ENCODE measurements at places on chromosomes 2 and 18. TPM values are rescaled to one million over a fixed set of nuclear protein-coding genes. Genes with fewer than 3 reads are reported as not detected.

RBM45 gene
- 12.9 TPM for total RNA-seq

METAP1D gene
- 5.3 TPM for total RNA-seq

RNF125 gene
- 22.2 TPM for total RNA-seq

FMNL2 gene
- 3.0 TPM for total RNA-seq

AOX1 gene
- 0.65 TPM for total RNA-seq

LIMS4 gene
- total RNA-seq: 0.16 TPM

DNA sequence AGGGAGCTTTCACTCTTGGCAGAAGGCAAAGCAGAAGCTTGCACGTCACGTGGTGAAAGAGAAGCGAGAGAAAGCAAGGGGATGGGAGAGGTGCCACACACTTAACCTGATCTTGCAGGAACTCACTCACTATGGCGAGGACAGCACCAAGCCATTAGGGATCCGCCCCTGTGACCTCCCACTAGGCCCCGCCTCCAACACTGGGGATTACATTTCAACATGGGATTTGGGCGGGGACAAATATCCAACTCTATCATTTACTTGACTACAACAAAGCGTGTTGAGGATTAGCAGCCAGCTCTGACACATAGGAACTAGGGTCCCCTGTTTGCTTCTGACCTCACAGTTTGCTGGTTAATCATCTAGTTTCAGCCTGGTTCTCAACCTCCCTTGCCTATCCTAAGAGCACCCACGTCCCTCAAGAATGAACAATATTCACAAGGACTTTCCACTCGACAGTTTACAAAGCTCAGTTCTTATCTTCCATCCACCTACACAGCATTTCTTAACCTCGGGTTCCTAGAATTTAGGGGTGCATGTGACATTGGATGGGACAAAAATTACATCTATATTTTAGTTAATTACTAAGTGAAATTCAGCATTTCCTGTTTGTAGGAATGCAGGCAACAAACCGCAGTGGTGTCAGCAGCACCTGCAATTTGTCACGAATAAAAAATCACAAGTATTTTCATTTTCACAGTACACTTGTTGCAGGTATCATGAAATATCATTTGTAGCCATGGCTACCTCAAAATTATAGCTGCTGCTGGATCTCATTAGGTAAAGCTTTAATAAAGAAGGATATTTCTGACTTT lies 36.0 kb downstream of the LBH start:
- peak overlapping the region; percentile 98 for H3K27ac ChIP-seq
- peak; percentile 80 for DNase-seq
- H3K4me3 ChIP-seq: peak overlapping the region; percentile 75

DNA sequence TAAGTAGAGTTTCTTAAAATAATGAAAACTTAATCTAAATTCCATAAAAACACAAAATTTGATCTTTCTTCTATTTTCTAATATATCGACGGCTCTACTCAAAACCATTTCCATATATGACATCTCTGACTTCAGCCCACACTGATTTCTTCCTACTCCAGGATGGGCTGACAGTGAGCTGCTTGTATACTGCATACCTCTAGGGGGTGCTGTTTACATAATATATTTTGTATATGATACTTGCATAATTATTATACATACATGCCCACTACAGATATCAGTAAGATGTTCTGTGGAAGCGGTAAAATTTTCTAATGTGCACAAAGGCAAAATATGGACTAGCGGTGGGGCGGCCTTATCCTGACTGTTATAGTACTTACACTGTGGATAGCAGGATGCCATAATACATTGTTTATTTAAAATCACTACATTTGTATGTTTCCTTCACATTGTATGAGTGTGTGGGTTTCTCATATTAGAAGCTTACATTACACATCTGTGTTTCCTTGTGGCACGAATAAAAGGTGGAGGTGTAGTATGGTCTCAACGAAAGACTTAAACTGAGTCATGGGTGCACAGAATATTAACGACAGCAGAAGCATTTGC lies 66.1 kb upstream of the NXPH2 start:
- no peaks in the 10 kb centered on the region for H3K4me1 ChIP-seq
- H3K27me3 ChIP-seq: peaks cover 4% of the 10 kb centered on the region
- DNase-seq: no peak
- no peak overlapping the region for H3K4me3 ChIP-seq
- H3K36me3 ChIP-seq: no peaks in the 10 kb centered on the region
- no peak overlapping the region for H3K27ac ChIP-seq

DNA sequence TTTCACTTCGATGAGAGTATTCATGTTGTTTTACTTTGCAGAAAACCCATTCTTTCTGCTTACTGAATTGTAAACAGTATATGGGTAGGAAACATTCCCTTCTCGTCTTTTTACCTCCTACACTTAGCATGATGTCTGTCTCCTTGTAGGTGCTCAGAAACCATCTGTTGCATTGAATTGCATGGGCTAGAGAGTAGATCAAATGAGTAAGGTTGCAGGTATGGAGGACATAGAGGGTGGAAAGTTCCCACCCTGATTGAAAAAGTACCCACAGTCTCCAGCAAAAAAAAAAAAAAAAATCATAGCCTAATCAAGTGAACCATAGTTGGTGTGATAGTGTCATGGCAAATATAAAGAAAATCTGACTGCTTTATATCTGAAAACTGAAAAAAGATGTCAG lies 1.7 kb downstream of the CYTIP start:
- H3K4me1 ChIP-seq: peaks cover 24% of the 10 kb centered on the region
- H3K4me3 ChIP-seq: peak overlapping the region; percentile 93
- peaks cover 72% of the 10 kb centered on the region for H3K36me3 ChIP-seq

DNA sequence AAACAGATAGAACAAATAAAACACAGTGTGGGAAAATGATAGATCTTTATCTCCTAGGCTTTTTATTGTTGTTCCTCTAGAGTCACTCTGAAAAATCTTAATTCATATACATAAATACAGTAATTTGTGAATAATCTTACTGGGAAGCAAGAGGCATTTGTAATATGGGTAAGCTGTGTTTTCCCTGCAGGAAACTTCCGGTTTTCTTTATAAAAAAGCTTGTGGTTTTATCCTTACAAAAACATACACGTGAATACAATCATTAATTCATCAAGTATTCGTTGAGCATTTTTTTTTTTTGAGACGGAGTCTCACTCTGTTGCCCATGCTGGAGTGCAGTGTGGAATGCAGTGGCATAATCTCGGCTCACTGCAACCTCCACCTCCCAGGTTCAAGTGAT lies 1312.8 kb upstream of the ZEB2 start:
- no peak overlapping the region for H3K4me3 ChIP-seq
- H3K36me3 ChIP-seq: no peaks in the 10 kb centered on the region
- no peak for DNase-seq

- H3K4me3 ChIP-seq: no peak overlapping the region
- H3K27ac ChIP-seq: peak overlapping the region; percentile 83
- H3K4me1 ChIP-seq: peaks cover 24% of the 10 kb centered on the region
- no peaks in the 10 kb centered on the region for H3K27me3 ChIP-seq
These were observed 46.0 kb downstream of the COX7A2L start for GRCh38 chr2:42314892-42315468.

DNA sequence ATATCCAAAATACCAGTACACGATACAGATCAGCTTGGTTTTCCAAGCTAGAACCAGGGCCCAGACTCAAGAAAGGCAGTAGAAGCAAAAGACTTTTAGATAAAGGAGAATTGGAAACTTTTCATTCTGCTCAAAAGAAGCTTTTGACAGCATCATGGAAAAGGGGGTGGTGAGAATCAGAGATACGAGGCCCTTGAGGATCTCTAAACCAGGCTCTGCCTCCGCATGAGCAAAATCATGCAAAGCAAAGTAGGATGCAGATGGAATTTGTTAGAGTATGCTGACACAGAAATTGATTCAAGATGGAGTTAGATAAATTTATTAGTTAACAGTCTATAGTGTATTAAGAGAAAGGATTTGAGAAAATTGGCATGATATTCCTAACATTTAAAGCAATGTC lies 39.8 kb downstream of the FAM98A start:
- no peak overlapping the region for H3K4me3 ChIP-seq
- no peak for DNase-seq
- no peak overlapping the region for H3K27ac ChIP-seq

- H3K27me3 ChIP-seq: peaks cover 14% of the 10 kb centered on the region
- no peaks in the 10 kb centered on the region for H3K36me3 ChIP-seq
- no peak for DNase-seq
- H3K4me3 ChIP-seq: no peak overlapping the region
These were observed 158.1 kb upstream of the SPATS2L start for GRCh38 chr2:200148366-200148765.

- H3K4me1 ChIP-seq: no peaks in the 10 kb centered on the region
- H3K36me3 ChIP-seq: no peaks in the 10 kb centered on the region
- H3K27me3 ChIP-seq: peaks cover 16% of the 10 kb centered on the region
- DNase-seq: no peak
- H3K4me3 ChIP-seq: no peak overlapping the region
These were observed 25.9 kb downstream of the GREB1 start for GRCh38 chr2:11559786-11560155.

DNA sequence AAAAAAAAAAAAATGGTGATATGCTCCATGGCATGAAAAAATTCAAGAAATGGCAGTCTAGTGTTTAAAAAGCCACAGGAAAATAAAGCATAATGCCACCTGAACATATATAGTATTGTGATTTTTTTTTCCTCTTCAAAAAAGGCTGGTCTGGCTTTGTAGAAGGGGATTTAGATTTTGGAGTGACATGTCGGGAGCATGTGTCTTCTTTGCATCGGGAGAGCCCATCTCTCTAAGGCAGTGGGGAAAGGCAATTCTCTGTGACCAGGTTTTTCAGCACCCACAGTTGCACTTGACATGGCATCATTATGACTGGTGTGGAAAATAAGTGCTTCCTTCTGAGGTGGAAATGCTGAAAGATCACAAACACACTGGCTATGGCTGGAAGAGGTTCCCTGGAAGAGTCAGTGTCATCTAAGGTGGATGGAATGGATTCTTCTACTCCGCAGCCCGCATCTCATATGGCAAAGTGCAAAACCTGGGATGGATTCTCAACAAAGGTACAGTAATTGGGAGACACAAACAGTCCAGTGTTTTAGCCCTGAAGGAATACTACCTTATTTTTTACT lies 172.5 kb downstream of the AGAP1 start:
- peak; percentile 13 for DNase-seq
- H3K27me3 ChIP-seq: peaks cover 42% of the 10 kb centered on the region
- no peaks in the 10 kb centered on the region for H3K36me3 ChIP-seq

DNA sequence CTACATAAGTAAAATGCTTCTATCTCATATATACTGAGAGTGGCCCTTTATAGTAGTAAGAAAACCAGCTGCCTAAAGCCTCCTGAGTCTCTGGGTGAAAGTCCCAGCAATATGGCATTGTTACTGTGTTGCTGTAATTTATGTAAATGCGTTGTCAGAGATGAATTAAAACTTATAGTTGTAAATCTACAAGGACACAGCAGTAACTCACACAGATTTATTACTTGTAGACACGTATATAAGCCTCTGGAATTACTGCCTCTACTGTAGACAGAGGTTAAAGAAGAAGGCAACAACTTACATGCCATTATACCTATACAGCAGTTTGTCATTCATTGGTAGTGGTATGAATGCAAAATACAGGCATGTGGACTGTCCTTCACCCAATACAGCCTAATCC lies 169.1 kb upstream of the BOD1L2 start:
- H3K27me3 ChIP-seq: no peaks in the 10 kb centered on the region
- no peak for DNase-seq
- H3K4me1 ChIP-seq: no peaks in the 10 kb centered on the region
- peaks cover 10% of the 10 kb centered on the region for H3K36me3 ChIP-seq

DNA sequence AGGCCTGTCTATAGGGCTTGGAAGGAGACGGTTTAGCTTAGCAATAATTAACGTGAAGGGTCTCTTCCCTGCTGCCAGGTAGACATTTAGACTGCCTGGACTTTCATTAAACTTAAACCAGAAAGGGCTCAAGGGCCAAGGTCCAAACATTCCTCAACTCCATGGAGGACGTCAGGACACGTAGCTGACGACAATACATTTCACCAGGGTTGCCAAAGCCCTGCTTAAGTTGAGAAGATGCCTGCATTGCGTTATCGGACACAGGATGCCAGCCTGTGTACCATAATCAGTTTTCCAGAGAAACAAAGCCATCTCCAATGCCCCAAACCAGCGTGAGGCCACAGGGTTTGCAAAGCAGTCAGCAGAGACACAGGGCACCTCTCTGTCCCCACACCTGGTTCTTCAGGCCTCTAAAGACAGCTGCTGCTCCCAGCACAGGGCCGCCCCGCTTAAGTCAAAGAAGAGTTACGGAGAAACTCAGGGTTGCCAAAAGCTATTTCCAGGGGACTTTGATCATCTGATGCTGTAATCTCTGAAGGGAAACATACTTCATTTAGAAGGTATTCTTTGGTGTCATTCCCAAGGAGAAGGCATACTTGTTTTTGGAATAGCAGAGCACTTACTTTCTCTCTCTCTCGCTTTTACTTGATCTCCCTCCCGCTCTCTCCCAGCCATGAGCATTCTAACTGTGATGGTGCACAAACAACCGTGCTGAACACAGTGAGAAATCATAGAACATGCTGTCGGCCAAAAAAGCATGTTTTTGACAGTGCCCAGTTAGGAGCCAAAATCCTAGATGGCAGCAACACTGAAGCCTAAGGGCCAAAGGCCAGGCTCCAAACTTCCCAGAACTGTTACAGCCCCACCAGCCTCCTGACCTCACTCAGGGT lies 46.0 kb downstream of the TTC32 start:
- no peaks in the 10 kb centered on the region for H3K36me3 ChIP-seq
- H3K4me3 ChIP-seq: no peak overlapping the region
- peaks cover 4% of the 10 kb centered on the region for H3K27me3 ChIP-seq
- DNase-seq: no peak

GRCh38 chr2:15521641-15522181 lies 39.4 kb downstream of the NBAS start:
- no peak overlapping the region for H3K27ac ChIP-seq
- H3K4me1 ChIP-seq: no peaks in the 10 kb centered on the region
- H3K27me3 ChIP-seq: no peaks in the 10 kb centered on the region
- peaks cover 18% of the 10 kb centered on the region for H3K36me3 ChIP-seq

DNA sequence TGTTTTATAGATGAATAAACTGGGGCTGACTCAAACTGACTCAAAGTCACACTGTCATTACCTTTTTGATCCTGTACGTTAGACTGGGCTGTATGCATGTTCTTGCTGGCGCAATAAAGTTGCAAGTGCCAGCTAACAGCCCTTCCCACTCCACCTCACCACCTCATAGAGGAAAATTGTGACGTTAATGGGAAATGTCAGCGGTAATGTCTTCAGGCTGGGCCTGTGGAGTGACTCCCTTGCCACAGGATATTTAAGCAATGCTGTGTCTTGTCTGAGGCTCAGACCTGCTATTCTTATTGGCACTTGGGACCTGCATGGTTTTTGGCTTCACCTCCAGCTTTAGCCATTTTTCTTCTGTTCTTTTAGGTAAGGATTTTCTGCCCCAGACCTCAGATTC lies 25.2 kb upstream of the CASP10 start:
- no peak for DNase-seq
- peaks cover 23% of the 10 kb centered on the region for H3K4me1 ChIP-seq
- H3K27ac ChIP-seq: peak overlapping the region; percentile 64

- H3K27ac ChIP-seq: no peak overlapping the region
- peak; percentile 2 for DNase-seq
- peaks cover 5% of the 10 kb centered on the region for H3K27me3 ChIP-seq
- H3K4me1 ChIP-seq: no peaks in the 10 kb centered on the region
These were observed 52.4 kb downstream of the INHBB start for GRCh38 chr2:120398051-120398995.

GRCh38 chr2:100274566-100275199 lies 47.6 kb downstream of the LONRF2 start:
- no peak overlapping the region for H3K4me3 ChIP-seq
- no peak overlapping the region for H3K27ac ChIP-seq
- no peaks in the 10 kb centered on the region for H3K27me3 ChIP-seq
- DNase-seq: no peak
